ENCODE measurements at places on chromosomes 5 and 9. TPM values are rescaled to one million over a fixed set of nuclear protein-coding genes. Genes with fewer than 3 reads are reported as not detected.

DNA sequence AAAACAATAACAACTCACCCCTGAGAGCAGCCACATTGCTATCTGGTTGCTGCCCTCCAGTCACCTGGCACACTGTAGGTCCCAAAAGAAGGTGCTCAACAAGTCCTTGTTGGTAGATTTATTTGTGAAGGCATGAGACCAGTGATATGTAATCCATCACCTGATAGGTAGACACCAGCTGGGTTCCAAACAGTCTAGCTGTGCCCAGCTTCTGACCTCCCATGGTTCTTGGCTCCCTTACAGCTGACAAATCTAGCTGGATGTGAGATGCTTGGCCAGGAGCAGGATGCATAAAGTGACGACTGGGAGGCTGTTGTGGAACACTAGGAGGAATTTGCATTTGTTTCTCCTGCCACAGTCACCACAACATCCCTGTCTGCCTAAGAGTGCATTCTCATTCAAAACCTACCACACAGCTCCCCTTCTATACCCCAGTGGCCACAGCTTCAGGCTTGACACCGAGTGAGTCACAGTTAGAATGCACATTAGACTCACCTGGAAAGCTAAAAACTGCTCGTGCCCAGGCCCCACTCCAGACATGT lies 7.8 kb upstream of the VLDLR start:
- no peak for DNase-seq

DNA sequence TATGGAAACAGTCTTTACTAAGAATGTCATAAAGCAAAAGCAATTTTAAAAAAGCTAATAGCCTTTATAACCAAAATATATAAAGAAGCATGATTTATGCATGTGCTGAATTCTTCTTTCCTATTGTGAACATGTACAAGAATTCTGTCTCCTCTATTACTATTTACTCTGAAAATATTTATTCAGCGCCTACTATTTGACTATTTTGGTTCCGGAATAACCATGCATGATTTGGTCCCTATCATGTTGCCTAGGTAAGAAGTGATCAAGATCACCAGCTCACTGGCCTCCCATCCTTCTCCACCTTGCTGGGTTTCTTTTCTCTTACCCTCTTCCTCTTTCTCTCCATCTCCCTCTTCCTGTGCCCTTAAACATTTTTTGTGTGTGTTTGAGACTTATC lies 443.8 kb downstream of the SH3GL2 start:
- no peak for DNase-seq

DNA sequence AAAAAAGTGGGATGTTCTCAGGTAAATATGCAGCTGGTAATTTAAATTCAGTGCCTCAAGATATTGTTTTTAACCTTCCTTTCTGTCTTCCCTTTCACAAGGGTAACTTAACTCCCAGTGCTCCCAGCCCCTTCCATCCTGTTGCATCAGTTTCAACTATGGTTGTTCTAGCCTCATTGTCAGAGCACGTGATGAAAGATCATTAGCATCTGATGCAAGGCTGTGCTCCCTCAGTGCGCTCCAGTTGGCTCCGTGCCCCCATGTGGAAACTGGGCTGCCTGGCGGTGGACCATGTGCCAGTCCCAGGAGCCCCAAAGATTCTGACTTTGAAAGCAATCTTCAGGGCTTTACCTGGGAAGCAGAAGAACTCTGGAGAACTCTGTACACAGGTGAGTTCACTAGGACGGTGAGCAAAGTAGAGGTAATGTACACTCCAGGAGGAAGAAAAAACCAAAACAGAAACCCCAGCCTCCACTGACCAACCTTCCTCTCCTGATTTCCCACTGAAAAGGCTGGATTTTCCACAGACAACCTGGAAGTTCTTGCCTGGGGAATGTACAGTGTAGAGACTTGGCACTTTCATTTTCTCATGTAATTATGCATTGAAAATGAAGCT lies 96.9 kb downstream of the SLC1A3 start:
- DNase-seq, result no peak

DNA sequence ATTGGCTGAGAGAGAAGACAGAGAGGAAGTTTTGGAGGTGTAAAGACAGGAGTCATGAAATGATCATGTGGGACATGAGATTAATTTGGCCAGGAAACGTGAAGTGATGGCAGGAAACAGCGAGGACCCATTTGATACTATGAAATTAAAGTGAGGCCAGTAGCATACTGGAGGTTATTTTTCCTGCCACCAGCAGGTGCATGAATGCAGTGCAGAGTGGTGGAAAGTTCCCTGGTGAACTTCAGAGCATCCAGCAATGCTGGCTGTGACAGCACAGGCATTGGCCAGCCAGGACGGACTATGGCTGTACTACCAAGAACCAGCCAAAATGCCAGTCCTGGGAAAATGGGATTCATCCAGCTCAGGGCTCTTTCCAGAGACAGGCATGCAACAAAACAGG lies 152.2 kb downstream of the SYK start:
- no peak for DNase-seq

Gene ZBTB5
- 22.5 TPM for total RNA-seq

DNA sequence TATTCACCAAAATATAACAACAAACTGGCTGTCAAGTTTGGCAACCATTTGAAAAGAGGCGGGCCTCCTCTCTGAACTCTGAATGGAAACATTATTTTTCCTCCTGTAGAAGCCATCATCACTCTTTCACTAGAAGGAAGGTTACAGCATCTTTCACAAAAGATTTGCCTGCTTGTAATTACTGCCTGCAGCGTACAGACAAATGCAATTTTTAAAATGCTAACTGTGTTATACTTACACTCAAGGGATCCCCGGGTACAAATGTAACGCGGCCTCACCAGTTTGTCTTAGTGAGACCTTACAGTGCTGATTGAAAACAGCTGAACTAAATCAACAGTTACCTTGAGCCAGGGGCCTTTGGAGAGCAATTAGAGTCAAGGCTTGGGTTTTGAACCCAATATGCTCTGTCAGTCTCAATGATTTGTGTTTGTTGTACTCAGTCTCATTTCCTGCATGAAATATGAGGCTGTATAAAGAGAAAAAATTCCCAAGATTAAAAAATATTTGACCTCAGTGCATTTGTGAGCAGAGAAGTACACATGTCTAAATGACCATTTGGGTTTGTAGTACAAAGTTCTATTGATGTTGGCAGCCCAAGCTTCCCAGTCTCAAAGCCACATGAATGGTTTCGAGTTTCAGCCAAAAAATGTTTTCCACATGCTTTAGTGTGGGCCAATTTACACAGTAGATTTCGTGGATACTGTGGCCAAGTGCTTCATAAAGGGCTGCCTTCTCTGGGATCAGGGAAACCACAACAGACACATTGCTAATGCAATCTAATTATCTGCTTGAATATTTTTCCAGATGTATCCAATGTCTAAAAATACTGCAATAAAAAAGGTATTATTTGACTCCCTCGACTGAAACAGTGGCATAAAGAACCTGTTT lies 500.0 kb downstream of the SPATA31D1 start:
- no peak for DNase-seq

- DNase-seq, result no peak
Measured at GRCh38 chr5:79105868-79106267, 5.7 kb upstream of the BHMT start.

Gene S1PR3
- total RNA-seq, result 7.6 TPM

DNA sequence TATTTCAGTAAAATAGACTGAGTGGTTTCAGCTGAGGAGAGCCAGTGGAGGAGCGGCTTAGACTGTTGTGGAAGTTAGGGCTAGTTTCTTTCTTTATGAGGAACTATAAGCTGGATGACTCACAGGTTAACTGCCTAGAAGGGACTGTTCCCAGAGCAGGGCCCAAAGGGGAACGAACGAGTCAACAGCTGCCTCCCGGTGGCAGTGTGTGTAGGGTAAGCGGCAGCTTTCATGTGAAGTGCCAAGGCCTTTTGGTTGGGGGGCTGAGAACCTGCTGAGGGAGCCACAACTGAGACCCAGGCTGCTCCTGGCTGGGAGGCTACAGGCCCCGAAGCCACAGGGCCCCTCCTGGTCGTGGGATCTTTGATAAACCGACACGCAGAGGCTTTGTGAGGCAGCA lies 7.0 kb downstream of the SQSTM1 start:
- no peak for DNase-seq

- DNase-seq, result no peak
Measured at GRCh38 chr9:31355965-31356364, 1028.5 kb upstream of the ACO1 start.

Gene MEIKIN
- 1.7 TPM for total RNA-seq

- DNase-seq, result peak; percentile 6
Measured at GRCh38 chr5:61732796-61733195, 400.7 kb downstream of the ZSWIM6 start.

DNA sequence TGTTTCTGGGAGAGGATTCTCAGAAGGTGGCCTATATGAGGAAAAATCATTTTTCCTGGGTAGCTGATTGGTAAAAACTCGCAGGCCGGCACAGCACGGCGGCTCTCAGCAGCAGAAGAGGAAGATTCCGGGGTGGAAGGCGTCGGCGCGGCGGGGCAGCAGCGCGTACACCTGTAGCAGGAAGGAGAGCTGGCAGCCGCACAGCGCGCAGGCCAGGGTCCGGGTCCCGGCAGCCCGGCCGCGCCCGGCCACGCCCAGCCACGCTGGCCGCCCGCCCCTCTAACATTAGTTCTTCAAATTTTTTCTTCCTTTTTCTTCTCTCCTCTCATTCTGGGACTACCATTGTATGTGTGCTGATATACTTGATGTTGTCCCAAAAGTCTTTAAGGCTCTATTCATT lies 24.8 kb upstream of the ZNF618 start:
- no peak for DNase-seq

- no peak for DNase-seq
Measured at GRCh38 chr5:122789461-122790171, 14.7 kb downstream of the SNX2 start.

DNA sequence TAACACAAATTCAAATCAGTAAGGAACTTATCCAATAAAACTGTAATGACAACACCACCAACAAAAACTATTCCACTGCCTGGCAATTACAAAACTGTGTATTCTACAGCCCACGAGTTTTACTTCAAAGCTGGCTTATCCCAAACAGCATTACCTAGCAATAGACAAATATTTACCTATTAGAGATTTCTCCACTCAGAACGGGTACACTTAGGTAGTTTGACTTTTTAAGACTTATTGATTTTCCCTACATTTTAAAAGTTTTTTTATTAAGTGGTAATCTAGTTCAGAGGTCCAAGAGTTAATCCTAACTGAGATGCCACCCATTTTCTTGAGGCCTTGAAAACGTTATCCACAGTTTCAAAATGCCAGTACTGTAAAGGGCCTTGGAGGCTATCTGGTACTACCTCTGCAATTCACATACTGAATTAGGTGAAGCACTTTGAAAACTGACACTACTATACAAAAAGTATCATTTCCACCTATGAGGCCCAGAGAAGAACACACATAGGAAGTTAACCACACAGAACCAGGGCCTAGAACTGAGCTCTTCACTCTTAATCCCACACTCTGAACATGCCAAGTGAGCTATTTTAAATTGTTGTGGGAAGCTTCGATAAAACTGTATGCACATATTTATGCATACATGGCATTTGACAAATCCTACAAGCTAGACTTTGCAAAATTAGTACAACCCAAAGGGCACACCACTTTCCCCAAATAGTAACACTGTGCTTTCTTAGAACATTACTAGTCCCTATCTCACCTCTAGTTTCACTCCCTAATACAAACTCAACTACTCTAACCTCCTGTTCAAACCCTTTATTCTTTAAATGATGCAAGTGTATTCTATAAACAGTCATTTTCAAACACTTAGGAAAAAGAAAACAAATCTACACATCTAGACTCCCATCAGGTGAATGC lies 2.1 kb downstream of the NADK2 start:
- DNase-seq, result no peak

Gene FBP1
- total RNA-seq, result not detected

DNA sequence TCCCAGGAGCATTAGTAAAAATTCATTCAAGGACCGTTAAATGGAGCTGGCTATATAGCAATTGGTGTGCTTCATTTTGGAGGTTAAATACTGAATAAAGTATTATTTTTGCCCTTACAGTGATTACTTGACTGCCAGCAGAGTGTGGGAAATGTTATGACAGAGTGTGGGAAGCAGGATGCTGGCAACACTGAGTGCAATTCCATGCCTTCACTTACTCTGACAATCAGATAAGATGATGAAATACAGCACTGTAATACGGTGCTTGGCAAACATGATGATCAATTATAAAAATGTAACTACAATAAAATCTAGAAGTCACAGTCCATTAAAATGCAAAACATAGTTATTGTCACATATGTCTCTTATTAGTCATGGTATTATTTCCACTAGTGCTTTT lies 651.3 kb downstream of the PTPRD start:
- no peak for DNase-seq

DNA sequence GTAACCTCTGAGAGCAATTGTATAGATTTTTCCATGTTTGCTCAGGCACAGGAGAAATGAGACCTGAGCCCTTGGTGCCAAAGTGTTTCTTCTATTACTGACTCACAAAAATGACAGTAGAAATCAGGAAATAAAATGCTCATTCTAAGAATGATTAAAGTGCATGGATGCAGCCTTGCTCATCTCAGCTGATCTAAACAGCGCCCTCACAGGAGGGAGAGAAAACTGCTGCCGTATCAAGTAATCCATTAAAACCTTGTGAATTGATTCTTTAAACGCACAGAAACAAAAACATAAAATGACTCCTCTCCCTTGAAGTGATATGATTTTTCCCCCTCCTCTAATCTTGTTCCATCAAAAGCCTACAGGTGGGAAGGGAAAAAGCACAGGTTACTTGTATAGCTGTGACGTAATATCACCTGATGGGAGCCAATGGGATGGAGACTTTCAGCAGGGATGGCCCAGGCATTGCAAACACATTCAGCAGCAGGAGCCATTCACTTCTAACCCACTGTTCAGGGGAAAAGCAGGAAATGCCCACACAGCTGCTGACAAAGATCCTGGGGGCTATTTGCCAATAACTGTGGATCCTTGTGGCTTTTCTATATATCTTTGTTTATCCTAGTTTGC lies 76.7 kb downstream of the PLCXD3 start:
- no peak for DNase-seq

GRCh38 chr5:126464959-126465358 lies 41.8 kb downstream of the GRAMD2B start:
- no peak for DNase-seq

DNA sequence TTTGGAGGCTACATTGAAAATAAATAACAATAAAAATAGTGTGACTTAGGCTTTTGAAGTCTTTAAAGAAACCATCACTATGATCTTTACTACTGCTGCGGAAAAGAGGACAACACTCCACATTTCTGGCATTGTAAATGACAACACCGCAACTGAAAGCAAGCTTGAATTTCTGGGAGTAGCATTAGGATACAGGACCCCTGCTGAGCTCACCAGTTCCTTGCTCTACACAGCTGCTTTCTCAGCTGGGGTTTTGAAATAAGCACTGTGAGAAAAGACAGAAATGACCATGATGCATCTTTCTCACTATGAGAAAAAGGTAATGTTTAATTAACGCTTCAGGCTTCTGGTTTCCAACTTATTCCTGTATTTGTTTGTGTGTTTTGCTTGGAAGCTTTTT lies 168.0 kb downstream of the TAF11L14 start:
- DNase-seq, result no peak

Gene PARP8
- 48.7 TPM for total RNA-seq

Gene GAS1
- total RNA-seq, result 33.5 TPM

Gene CFAP90
- total RNA-seq, result 2.2 TPM

- DNase-seq, result no peak
Measured at GRCh38 chr5:79794347-79794746, 104.7 kb downstream of the CMYA5 start.
